Natural killer cell treated with Interleukin-12 subunit alpha and Interleukin-12 subunit beta and Interleukin-15 and Interleukin-18, amount 100 ng/mL, for 72 hours (primary cell): ENCODE measurements at places on chromosomes 1 and 21. TPM values are rescaled to one million over a fixed set of nuclear protein-coding genes. Genes with fewer than 3 reads are reported as not detected.

GRCh38 chr1:84632137-84632536, 57.9 kb upstream of the CTBS start:
- H3K4me1 ChIP-seq: peaks cover 7% of the 10 kb centered on the region
- H3K27ac ChIP-seq: no peak overlapping the region

DNA sequence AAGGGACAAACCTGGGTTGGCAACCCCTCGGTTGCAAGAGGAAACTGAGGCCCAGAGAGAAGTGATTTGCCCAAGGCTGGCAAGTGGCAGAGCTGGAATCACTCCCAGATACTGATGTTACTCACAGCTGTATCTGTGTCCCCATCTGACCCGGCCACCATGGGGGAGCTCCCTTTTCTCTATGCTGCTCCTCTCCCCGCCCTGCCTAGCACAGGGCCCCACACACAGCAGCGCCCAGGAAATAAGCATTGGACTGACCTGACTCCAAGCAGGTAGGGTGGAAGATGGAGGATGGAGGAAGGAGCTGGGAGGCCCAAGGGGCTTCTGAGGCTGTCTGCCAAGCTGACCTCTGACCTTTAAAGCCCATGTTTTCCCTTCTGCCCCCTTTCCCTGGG, 3.0 kb upstream of the FBLIM1 start:
- no peak for DNase-seq
- no peaks in the 10 kb centered on the region for H3K36me3 ChIP-seq
- H3K27me3 ChIP-seq: peaks cover 23% of the 10 kb centered on the region
- no peak overlapping the region for H3K27ac ChIP-seq
- no peaks in the 10 kb centered on the region for H3K4me1 ChIP-seq

DNA sequence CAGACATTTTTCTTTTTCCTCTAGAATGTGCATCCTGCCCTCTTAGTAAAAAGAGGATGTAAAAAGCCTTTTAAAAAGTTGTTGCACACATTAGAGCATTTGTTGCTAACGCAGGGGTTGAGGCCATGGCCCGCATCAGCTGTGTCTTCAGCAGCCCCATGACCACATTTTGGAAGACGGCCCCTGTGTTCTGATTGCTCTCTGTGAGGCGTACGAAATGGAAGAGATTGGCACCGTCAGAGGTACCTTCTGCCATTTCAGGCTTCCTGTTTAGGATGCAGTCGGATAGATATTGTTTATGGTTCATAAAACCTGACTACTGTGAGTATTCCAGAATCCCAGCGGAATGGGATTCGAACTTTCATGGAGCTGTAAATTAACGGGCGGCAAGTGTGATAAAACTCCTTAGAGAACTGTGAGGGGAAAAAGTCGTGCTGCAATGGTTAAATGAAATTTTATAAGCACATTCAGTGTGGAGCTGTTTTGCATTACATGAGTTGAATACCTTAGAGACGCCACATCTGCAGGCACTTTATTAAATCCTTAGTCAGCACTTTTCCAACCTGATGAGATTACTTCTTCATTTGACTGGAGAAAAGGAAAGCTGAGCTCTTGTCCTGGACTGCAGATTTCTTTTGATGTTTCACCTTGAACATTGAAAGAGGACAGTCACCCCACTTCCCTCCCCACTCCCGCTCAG, 273.9 kb downstream of the TM2D1 start:
- peaks cover 10% of the 10 kb centered on the region for H3K4me1 ChIP-seq
- no peaks in the 10 kb centered on the region for H3K36me3 ChIP-seq
- no peaks in the 10 kb centered on the region for H3K27me3 ChIP-seq
- no peak overlapping the region for H3K4me3 ChIP-seq
- DNase-seq: no peak

DNA sequence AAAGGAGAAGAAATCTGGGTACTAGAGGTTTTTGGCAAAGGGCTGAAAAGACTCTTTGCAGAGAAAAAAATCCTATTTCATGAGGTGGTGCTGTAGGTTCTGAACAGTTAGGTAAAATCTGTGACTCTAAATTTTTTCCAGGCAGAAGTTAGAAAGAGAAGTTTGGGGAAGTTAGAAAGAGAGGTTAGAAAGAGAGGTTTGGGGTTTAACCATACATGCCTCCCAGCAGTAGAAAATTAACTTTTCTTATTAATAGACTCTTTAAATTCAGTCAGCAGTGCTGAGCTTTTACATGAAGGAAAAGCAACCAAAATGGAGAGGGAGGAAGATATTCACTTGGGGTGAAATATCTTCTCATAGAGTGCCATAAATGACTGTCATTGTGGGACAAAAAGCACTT, 12.2 kb downstream of the AMY1C start:
- H3K4me1 ChIP-seq: no peaks in the 10 kb centered on the region
- no peak for DNase-seq
- no peak overlapping the region for H3K4me3 ChIP-seq
- H3K27me3 ChIP-seq: no peaks in the 10 kb centered on the region
- no peak overlapping the region for H3K27ac ChIP-seq
- no peaks in the 10 kb centered on the region for H3K36me3 ChIP-seq

Gene FMO4
- total RNA-seq: 1.5 TPM

Gene FAF1
- total RNA-seq: 77.9 TPM
